ENCODE measurements at places on chromosomes 3 and 15. TPM values are rescaled to one million over a fixed set of nuclear protein-coding genes. Genes with fewer than 3 reads are reported as not detected.

CA12 gene
- total RNA-seq = 18.7 TPM

ST8SIA2 gene
- not detected for total RNA-seq

SPINK8 gene
- total RNA-seq = not detected

TRAT1 gene
- not detected for total RNA-seq

PLCB2 gene
- 2.2 TPM for total RNA-seq

CYP1A2 gene
- not detected for total RNA-seq

GABRA5 gene
- total RNA-seq = 0.30 TPM

MAN2A2 gene
- 5.7 TPM for total RNA-seq

XYLB gene
- total RNA-seq = 5.7 TPM

MCF2L2 gene
- total RNA-seq = 3.2 TPM

SNURF gene
- total RNA-seq = 0.45 TPM

NLGN1 gene
- total RNA-seq = 0.50 TPM

FBXW12 gene
- total RNA-seq = not detected

NAALADL2 gene
- 1.0 TPM for total RNA-seq

GOLGA8B gene
- 16.8 TPM for total RNA-seq

SETMAR gene
- 10.9 TPM for total RNA-seq

AMT gene
- 2.5 TPM for total RNA-seq

NMB gene
- total RNA-seq = 12.1 TPM

EPHB1 gene
- 1.5 TPM for total RNA-seq

ZSCAN29 gene
- total RNA-seq = 9.2 TPM

UROC1 gene
- not detected for total RNA-seq

CCDC13 gene
- total RNA-seq = 1.2 TPM

GPR160 gene
- 0.15 TPM for total RNA-seq
